Placental epithelial cell (primary cell): ENCODE measurements at places on chromosomes 3 and 15. TPM values are rescaled to one million over a fixed set of nuclear protein-coding genes. Genes with fewer than 3 reads are reported as not detected.

SCN5A gene
- 1.3 and 2.0 TPM in 2 replicates for total RNA-seq

ALPK3 gene
- 0.33 and 0.79 TPM in 2 replicates for total RNA-seq

PDZRN3 gene
- 12.8 and 47.5 TPM in 2 replicates for total RNA-seq

CPNE9 gene
- not detected in 2 replicates for total RNA-seq

TTLL13 gene
- total RNA-seq: not detected in 2 replicates

A4GNT gene
- not detected in 2 replicates for total RNA-seq

SLC12A1 gene
- total RNA-seq: not detected in 2 replicates

C3orf85 gene
- not detected in 2 replicates for total RNA-seq

KNG1 gene
- total RNA-seq: not detected in 2 replicates

NR1I2 gene
- total RNA-seq: not detected in 2 replicates

P2RY13 gene
- total RNA-seq: not detected in 2 replicates

CP gene
- total RNA-seq: 1.1 TPM in 1 of 2 replicates, not detected in the other

HYAL1 gene
- 2.4 and 4.2 TPM in 2 replicates for total RNA-seq

LRRC49 gene
- total RNA-seq: 6.5 and 6.7 TPM in 2 replicates

POPDC2 gene
- total RNA-seq: 0.22 and 1.6 TPM in 2 replicates

CX3CR1 gene
- total RNA-seq: under 0.01 TPM in 1 of 2 replicates, not detected in the other

CPB1 gene
- not detected in 2 replicates for total RNA-seq

MST1R gene
- total RNA-seq: 0.79 and 2.1 TPM in 2 replicates

CBLB gene
- total RNA-seq: 21.6 and 25.1 TPM in 2 replicates

AHSG gene
- total RNA-seq: not detected in 2 replicates

MOBP gene
- 0.76 TPM in 1 of 2 replicates, not detected in the other for total RNA-seq

EDC3 gene
- 10.6 and 14.0 TPM in 2 replicates for total RNA-seq

WDR48 gene
- 30.6 and 37.2 TPM in 2 replicates for total RNA-seq

SSUH2 gene
- 0.11 and 0.39 TPM in 2 replicates for total RNA-seq

SLC15A2 gene
- total RNA-seq: 3.7 and 9.4 TPM in 2 replicates

SHC4 gene
- total RNA-seq: 0.22 and 0.79 TPM in 2 replicates

RAD51 gene
- total RNA-seq: 4.3 and 4.7 TPM in 2 replicates
